ENCODE measurements at places on chromosomes 11 and 22.

GRCh38 chr22:26977741-26978376 is 320.5 kb downstream of the MIAT start:
- no peak for DNase-seq

DNA sequence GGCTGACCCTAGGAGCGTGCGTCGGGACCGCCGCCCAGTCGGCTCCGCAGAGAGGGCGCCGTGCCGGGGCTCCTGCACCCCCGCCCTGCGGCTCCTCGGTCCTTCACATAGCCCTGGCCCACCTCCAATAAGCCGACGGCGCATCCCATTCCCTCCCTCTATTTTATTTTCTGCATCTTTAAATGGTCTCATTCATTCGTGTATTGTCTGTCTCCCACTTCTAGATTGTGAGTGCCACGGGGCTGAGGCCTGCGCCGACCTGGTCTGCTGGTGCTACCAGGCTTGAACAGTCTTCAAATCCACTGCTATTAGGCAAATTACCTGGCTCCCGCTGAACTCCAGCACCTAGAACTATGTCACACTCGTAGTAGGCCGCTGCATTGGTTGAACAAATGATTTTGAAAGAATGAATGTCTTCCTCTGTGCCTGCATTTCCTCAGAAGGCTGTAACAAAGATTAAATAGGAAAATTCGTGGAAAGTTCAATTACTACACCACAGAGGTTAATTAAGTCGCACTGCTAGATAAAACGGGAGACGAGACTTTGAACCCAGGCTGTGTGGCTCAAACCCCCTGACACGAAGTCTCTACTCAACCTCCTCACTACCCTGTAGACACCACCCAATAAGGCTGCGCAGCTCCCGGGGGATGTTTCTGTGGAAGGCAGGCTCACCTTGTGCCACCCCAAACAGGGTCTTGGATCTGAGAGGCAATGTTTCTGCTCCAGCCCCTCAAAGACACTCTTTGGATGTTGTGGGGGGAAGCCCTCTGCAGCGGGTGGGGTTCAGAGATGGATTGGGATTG is 1.2 kb upstream of the PPP1R14B start:
- no peak for DNase-seq

- no peak for DNase-seq
These were observed 267.2 kb downstream of the BUD13 start for GRCh38 chr11:116505298-116506262.

- no peak for DNase-seq
These were observed 578 bp upstream of the NUP160 start for GRCh38 chr11:47848700-47849155.

DNA sequence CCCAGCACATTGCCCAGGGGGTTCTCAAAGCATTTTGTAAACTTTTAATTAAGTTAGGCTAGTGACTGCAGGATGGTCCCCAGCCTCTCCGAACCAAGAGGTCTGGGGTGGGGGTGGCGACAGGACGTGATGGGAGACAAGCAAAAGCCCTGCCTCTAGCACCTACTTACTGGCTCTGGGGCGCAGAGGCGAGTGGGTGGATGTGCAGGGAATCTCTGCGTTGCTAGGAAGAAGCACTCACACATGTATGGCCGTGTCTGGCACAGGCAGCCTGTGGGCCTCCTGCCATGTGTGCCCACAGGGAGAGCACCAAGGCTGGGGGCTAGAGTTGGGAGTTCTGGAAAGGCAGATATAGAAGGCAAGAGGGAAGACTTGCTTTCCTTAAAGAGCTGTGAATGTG is 6.3 kb downstream of the OPCML start:
- no peak for DNase-seq

- no peak for DNase-seq
These were observed 21.6 kb downstream of the LRRC55 start for GRCh38 chr11:57203359-57203758.

- DNase-seq, result no peak
These were observed 31.7 kb downstream of the FLRT1 start for GRCh38 chr11:64067230-64067993.

- DNase-seq, result no peak
These were observed 187.4 kb downstream of the MYO18B start for GRCh38 chr22:25929321-25929878.

- no peak for DNase-seq
These were observed 736.7 kb upstream of the ANO5 start for GRCh38 chr11:21456186-21456585.

GRCh38 chr11:34586488-34587281 is 34.2 kb upstream of the EHF start:
- no peak for DNase-seq

GRCh38 chr11:101803651-101804050 is 111.2 kb upstream of the CEP126 start:
- no peak for DNase-seq

DNA sequence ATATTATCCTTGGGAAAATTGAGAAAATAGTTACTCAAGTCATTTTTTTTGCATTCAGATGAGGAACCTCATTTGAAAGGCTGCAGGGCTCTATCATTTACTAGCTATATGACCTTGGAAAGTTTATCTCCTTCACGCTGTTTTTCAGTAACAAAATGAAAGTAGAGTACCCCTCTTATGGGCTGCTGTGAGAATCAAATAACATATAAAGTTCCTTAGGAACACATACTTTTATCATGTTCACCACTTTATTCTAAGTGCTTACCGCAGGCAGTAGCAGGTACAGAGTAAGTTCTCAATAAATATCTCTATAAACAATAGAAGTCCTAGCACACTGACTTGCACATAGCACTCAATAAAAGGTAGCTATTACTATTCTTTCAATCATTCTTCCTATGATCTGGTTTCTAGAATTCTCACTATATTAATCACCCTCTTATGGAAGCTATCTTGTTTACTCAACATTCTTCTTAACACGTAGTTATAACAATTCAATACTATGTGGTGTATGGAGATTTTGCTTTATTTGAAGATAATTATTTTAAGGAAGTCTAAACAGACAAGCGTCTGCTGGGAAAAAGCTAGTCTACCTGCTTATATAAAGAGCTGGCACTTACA is 1.9 kb downstream of the C11orf71 start:
- no peak for DNase-seq

GRCh38 chr22:29772170-29772641 is 5.0 kb downstream of the UQCR10 start:
- no peak for DNase-seq

DNA sequence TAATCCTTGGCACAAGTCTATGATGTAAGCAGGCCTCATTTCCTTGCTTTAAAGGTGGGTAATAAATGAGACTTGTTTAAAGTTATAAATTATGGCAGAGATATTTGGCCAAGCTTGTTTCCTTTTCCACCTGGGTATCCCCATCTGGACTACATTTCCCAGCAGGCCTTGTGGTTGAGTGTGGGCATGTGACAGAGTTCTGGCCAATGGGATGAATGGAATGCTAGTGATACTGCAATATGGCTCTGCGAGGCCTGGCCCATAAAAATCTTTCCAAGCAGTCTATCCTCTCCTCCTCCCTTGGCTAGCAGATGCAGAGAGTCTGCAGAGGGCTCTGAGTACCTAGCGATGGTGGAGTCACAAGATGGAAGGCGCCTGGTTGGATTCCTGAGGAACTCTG is 102.5 kb downstream of the TIMP3 start:
- DNase-seq, result no peak

DNA sequence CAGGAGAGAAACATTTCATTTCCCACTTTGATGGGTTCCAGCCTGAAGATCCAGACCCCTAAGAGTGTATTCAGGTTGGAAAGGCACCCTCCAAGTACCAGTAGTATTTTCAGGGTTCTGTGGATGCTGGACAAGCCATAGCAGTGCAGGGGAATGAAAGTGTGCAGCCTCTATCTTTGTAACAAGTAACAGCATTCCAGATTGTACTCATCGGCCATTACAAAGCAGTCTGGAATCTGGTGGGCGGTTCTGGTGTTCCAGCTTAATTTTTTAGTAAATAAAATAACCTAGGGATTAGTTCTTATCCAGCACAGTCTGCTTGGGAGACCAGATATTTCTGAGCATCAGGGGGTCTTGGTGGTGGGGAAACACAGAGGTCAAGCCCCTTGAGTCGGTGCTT is 22.6 kb downstream of the APLNR start:
- DNase-seq, result peak; percentile 38

DNA sequence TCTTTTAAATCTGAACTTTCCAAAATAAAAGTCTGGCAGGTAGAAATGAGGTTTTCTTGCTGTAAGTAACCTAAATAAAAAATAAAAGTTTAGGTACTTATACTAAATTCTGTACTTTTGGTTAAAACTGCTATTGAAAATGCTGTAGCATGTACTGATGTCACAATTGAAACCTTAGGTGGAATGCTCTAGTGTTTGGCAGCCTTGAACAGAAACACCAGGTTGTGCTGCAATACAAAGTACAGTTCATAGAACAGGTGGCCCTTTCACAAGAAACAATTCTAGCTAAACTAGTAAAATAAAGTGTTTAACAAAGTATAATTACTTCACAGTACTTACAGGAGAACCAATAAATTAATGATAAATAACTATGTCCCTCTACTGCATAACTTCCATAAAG is 25.1 kb downstream of the NPAT start:
- DNase-seq, result no peak

DNA sequence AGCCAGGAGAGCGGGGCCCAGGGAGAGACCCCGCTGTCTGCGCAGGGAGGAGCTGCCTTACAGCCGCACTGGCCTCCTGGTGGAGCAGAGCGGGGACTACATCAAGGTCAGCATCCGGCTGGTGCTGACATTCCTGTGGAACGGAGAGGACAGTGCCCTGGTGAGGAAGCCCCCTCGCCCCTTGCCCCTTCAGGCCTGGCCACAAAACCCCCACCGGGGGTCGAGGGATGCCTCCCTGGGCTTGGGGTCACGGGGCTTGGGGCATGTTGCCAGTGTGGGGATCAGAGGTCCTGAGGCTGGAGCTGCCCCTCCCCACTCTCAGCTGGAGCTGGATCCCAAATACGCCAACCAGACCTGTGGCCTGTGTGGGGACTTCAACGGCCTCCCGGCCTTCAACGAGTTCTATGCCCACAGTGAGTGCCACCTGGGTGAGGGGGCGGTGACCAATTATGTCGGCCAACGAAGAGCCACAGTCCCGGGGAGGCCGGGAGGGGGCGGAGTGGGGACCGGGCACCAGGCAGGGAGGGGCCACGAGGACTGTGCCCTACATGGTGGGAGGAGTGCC is 4.2 kb downstream of the MUC5B start:
- DNase-seq, result no peak

DNA sequence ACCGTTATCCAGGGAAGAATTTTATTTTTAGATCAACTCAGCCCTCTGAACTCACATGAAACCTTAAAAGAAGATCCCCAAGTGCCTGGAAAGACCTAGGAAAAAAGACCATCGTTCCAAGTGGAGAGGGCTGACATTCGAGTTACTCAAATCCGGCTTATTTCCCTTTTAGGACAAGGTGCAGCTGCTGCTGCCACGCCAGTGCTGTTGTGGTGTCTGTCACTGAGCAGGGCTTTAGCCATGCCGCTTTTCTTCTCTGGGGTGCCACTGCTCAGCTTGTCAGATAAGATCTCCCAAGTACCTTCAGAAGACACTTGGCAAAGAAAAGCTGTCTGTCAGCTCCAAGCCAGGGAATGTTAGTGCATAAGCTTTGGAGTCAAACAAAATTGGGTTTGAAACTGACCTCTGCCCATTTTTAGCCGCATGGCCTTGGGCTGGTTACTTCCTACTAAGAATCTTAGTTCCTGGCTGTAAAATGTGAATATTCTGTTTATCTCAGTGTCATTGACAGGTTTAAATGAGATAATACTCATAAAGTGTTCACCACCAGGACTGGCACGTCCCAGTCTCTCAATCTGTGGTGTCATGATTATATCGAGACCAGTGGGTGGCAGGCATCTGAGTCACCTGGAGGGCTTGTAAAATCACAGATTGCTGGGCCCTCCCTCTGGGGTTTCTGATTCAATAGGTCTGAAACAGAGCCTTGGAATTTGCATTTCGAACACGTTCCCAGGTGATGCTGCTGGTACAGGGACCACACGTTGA is 117.5 kb downstream of the PKNOX2 start:
- DNase-seq, result no peak
